Activated CD4-positive, alpha-beta T cell treated with anti-CD3 and anti-CD28 coated beads for 36 hours (primary cell): ENCODE measurements at places on chromosomes 7 and 10.

- DNase-seq: no peak
These were observed 146.2 kb downstream of the WDR11 start for GRCh38 chr10:120997313-120997712.

- peak; percentile 60 for DNase-seq
These were observed 38.9 kb downstream of the HK1 start for GRCh38 chr10:69317175-69317604.

DNA sequence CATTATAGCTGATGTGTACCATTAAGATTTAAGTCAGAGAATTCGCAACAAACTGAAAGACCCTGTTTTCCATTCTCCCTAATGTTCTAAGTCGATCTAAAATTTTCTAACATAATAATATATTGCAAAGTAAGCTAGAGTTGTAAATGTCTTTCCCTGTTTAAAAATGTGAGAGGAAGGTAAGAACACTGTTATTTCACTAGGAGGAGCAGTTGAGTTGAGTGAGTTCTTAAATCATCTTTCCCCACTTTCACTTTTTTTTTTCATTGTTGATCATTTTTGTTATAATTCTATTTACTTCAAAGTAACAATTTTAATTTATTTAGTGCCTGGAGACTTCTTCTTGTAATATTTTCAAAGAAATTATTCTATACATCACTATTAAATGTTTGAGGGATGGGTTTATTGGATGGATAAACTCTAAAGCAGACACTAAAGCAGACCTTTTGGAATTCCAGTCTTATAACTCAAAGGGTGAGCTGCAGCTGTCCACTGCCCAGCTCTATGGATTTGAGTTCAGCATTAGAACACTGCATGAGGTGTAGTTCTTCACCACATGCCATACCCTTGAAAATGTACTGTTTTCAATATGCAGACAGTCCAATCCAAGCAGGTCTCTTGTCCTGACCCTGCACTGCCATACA lies 181.3 kb upstream of the FZD1 start:
- no peak for DNase-seq

- DNase-seq: no peak
These were observed 3.4 kb upstream of the NT5C2 start for GRCh38 chr10:103196516-103196915.

- no peak for DNase-seq
These were observed 63.0 kb upstream of the SP4 start for GRCh38 chr7:21364801-21365271.

DNA sequence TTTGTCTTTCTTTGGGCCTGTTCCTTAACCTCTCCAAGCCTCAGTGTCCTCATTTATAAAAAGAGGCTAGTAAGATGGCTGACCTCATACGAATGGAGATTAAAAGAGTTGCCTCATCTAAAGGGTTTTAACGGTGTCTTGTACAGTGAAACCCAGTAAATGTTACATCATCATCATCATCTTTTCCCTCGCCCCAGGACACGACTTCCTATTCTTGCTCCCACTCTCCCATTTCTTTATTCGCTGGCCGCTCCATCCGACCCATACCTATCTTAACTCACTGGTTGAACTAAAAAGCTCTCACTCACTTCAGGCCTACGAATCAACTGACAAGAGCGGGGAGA lies 554 bp downstream of the FRA10AC1 start:
- DNase-seq: peak; percentile 24

- DNase-seq: peak; percentile 76
These were observed 11.7 kb downstream of the CASP2 start for GRCh38 chr7:143299840-143300239.

- no peak for DNase-seq
These were observed 25.9 kb upstream of the PTPRN2 start for GRCh38 chr7:158613481-158613880.

DNA sequence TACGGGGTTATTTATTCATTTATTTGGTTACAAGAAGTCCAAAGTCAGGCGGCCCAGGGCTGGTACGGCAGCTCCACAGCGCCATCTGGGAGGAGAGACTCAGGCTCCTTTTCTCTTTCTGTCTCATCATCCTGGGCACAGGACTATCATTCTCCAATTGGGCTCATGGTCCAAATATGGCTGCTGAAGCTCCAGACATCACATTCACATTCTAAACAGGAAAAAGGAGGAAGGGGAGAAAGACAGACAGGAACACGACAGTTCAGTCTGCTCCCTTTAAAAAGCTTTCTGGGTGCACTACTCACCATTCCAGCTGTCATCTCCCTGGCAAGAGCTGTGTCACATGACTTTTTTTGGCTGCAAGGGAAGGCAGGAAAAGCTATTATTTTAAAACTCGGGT lies 74.4 kb upstream of the PDZD8 start:
- DNase-seq: no peak

DNA sequence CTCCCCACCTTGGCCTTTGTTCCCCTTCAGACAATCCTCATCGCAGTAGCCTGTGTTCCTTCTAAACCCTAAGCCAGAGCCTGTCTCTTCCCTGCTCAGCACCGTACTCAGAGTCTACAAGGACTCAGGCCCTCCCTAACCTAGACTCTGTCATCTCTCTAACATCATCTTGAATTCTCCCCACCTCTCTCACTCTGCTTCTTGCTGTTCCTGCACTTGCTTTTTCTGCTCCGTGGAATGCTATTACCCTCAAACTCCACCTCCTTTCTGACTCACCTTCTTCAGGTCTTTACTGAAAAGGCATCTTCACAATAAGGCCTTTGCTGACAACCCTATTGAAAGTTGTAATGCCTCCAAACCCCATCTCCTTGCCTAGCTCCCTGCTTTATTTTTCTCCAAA lies 141.0 kb downstream of the DKK1 start:
- no peak for DNase-seq

DNA sequence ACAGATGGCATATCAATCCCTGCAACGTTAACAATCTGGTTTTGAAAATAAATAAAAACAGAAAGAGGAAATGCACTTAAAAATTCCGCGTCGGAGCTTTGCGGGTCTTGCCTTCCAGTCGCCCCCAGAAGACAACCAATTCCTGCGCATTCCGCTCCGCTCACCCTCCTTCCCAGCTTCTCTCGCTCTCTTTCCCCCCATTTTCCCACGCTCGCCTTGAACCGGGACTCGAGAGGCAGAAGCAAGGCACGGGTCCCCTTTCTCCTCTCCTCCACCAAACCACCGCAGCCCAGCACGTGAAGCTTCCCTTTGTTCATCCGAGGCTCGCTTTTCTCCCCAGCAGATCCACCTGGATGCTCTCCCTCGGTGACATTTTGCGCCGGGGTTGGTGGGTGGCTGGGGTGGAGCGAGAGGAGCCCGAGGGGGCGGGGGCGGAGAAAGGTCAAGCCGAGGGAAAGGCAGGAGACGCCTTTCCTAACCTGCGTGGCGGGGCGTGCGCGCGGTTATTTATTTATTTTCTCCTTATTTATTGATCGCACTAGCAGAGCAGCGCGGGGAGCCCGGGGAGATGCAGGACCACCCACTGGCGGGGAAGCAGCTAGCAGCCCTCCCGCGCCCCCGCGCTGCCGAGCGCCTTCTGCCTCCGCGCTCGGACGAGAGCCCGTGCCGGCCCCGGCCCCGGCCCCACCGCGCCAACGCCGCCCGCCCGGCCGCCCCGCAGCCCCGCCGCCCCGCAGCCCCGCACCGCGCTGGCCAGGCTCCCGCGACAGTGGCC lies at the start of gene KCND2:
Gene KCND2, plus strand, starts transcription at position 475 of the 775 bp plus-strand sequence.
- no peak for DNase-seq

DNA sequence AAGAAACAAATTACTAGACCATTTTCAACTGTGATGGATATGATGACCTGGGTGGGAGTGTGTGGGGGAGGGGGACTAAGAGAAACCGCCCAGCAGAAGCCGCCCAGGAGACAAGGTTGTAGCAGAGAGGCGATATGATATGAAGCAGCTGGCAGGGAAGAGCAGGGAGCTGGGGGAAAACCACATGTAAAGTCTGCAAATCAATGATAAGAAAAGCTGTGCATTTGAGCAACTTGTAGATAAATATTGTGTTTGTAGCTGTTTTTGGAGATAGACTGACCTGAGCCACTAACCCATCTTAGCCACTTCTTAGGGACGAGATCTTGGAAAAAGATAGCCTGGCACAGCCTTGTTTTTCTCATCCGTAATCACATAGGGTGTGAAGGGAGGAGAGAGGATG lies 252.6 kb downstream of the SEC23IP start:
- DNase-seq: no peak
